NCI-H187 treated with DMSO at 0.1 percent for 48 hours (cell line): ENCODE measurements at places on chromosomes 3 and 15.

DNA sequence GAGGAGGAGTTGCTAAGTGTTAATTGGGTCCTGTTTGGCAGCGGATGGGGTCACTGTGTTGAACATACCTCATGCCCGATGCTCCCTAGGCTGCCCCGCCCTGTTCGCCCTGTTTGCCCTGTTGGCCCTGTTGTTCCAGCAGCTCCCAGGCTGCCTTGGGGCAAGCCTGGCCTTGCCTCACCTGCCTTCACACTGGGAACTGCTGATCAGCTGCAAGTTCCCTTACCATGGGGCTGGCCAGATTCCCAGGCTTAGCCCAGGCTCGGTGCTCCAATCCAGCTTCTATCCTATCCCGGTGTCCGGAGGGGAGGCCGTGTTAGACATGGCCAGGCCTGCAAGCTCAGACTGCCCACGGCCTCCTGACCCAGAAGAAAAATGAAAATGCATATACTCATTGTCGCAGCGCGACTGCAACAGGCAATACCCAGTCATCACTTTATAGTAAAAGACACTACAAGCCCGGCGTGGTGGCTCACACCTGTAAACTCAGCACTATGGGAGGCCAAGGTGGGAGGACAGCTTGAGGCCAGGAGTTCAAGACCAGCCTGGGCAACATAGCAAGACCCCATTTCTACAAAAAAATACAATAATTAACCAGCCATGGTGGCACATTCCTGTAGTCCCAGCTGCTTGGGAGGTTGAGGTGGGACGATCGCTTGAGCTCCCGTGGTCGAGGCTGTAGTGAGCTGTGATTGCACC, 42.9 kb upstream of the ZNF710 start:
- no peak for DNase-seq

GRCh38 chr3:12982619-12983101, 90.6 kb downstream of the IQSEC1 start:
- DNase-seq, result no peak

DNA sequence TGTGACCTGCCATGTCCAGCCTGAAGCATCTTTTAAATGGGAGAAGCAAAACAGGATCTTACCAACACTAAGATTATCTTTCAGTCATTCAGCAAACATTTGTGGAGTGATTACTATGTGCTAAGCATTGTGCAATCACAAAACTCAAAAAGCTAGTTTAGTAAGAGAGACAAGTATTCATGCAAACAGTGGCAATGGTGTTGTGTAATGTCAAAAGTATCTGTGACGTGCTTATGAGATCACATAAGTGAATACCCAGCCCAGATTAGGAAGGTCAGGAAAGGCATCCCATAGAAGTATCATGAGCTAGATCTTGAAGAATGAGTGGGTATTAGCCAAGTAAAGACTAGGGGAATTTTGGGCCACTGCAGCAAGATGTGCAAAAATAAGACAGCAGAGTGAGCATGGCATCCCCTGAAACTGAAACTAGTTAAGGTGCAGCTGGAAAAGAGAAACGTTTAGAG, 32.1 kb downstream of the SEC62 start:
- no peak for DNase-seq

DNA sequence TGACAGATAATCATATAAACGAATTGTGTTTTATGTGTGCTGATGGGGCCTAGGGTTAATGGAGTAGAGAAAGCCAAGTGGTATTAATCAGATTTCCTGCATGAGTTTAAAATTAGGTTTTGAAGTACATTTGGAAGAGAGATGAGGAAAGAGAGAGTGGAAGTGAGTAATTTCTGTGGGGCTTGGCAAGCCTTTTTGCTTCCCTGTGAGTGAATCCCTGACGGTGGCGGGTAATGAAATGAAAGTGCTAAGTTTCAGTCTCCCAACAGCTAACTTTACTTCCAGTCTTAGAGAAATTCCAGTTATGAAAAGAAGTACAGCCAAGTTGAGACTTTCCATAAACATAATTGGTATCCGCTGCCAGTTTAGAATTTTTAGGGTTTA, 139.4 kb downstream of the BBX start:
- DNase-seq, result no peak

DNA sequence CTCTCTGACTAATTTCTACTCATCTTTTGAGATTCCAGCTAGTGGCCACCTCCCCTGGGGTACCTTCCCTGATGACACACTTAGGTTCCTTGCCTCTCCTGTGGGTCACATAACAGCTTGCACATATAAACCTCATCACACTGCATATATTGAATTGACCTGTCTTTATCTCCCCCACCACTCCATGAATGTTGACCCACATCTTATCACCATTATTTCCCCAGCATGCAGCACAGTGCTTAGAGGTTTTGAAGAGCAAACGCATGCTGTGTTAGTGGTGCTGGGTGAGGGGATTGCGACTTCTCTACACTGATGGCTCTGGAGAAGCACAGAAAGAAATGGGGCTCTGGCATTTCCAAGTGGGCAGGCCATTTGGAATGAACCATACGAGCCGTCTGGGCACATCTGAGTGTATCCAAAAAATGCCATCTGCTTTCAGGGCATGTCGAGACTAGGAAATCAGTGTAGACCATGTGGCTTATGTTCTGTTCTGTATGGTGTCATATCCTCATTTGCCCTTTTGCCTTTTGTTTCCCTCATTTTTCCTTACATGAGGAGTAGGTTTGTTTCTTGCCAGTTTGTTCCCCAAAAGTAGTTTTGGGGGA, 333.2 kb upstream of the TRIM42 start:
- DNase-seq, result peak; percentile 35

DNA sequence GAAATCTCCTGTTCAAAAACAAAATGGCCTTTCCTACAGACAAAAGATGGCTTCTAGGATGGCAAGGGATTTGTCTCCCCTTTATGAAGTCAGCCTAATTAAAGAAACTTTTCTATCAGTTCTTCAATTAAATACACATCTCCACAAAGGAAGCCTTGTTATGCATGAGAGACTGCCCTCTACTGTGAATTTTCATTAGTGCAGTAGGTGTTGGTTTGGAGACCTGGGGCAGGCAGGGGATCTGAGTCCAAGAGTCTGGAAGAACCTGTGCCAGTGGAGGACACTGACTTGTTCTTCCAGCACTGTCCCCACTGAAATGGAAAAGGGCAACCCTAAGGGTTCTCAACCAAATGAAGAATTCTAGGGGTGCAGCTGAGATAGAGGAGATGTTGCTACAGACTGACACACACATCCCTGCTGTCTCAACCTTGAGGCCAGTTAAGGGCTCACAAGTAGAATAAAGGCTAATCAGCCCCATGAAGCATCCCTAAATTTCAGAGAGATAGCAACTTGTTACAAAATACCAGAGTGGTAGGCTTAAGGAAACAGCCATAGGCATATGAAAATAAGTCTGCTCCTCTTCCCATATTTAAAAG, 174.0 kb upstream of the PRICKLE2 start:
- DNase-seq, result no peak

- DNase-seq, result no peak
Observed at GRCh38 chr3:188659449-188660090, 505.6 kb downstream of the LPP start.

DNA sequence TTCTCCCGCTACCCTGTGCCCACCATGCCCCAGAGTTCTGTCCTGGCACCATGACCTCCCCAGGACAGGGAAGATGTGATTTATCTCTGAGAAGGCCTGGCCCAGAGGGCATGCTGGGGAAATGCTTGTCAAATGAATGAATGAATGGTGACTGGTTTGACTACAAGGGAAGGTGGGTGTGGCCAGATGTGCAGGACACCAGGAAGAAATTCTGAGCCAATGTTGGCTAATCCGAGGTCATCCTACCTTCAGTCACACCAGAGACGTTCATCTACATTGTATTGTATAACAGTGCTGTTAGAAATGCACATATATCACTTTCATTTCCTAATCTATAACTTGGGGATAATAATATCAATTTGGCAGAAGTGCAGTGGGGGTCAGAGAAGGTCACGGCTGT, 138.4 kb downstream of the FAM43A start:
- no peak for DNase-seq

DNA sequence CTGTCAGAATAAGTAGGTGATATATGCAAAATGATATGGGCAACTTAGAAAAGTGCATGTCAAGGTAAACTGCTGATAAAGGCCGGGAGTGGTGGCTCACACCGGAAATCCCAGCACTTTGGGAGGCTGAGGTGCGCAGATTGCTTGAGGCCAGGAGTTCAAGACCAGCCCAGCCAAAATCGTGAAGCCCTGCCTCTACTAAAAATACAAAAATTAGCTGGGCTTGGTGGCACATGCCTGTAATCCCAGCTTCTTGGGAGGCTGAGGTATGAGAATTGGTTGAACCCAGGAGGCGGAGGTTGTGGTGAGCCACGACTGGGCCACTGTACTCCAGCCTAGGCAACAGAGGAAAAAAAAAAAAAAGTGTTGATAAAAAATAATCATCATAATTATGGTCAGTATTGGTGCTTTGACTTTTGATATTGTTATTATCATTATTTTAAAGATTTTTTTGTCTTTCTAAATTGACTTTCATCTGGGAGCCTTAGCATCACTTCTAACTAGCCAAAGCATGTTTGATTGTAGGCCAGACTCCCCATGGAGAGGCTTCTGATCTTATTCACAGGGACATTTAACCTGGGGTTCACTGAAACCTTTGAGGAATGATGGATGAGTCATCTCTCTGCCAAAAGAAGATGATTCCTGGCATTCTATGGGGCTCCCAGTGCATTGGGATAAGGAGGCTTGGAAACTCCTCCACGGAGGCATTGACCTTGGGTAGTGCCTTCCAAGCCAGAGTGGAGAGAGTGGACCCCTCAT, 5.6 kb downstream of the ZBTB38 start:
- DNase-seq, result no peak
